CD8-positive, alpha-beta memory T cell (primary cell): ENCODE measurements at places on chromosomes 5 and 9. TPM values are rescaled to one million over a fixed set of nuclear protein-coding genes. Genes with fewer than 3 reads are reported as not detected.

The CLTB gene
- 66.4 TPM for total RNA-seq

The LSM11 gene
- 7.8 TPM for total RNA-seq

The SMIM33 gene
- 0.11 TPM for total RNA-seq

The GPRIN1 gene
- 2.3 TPM for total RNA-seq

The DRD1 gene
- not detected for total RNA-seq

The C9orf40 gene
- 22.0 TPM for total RNA-seq

The CCL19 gene
- total RNA-seq: not detected

The PRRX2 gene
- 0.35 TPM for total RNA-seq

The FGF10 gene
- not detected for total RNA-seq

The TMEFF1 gene
- 0.37 TPM for total RNA-seq

The NDUFAF2 gene
- total RNA-seq: 43.9 TPM

The MRPS27 gene
- total RNA-seq: 86.9 TPM

The LURAP1L gene
- total RNA-seq: not detected

The CER1 gene
- total RNA-seq: not detected

The GLRX gene
- total RNA-seq: 22.2 TPM

The UBAC1 gene
- 38.1 TPM for total RNA-seq

The SAXO1 gene
- total RNA-seq: not detected

The PDE6A gene
- total RNA-seq: not detected

The ANXA2R gene
- total RNA-seq: 6.8 TPM

The DAB2IP gene
- total RNA-seq: 0.27 TPM

The GABRP gene
- total RNA-seq: not detected

The PCA3 gene
- total RNA-seq: not detected

The COL23A1 gene
- total RNA-seq: 0.20 TPM

The OCLN gene
- total RNA-seq: 0.68 TPM

The ADCY2 gene
- total RNA-seq: not detected

The IGFBPL1 gene
- total RNA-seq: not detected

The ARL14EPL gene
- total RNA-seq: not detected

The P4HA2 gene
- total RNA-seq: 7.9 TPM

The ADAMTS16 gene
- total RNA-seq: not detected

The NTNG2 gene
- total RNA-seq: 2.0 TPM

The FBP2 gene
- not detected for total RNA-seq

The CDH9 gene
- total RNA-seq: not detected

The FAM169A gene
- 8.6 TPM for total RNA-seq

The FAM120A gene
- 140 TPM for total RNA-seq

The GARNL3 gene
- 2.5 TPM for total RNA-seq

The MYMK gene
- total RNA-seq: not detected

The FAM163B gene
- not detected for total RNA-seq

The ADAMTS2 gene
- not detected for total RNA-seq

The SOX30 gene
- total RNA-seq: 0.11 TPM

The CATSPER3 gene
- 0.18 TPM for total RNA-seq

The GTF3C5 gene
- 87.8 TPM for total RNA-seq
